ENCODE measurements at places on chromosomes 5 and 9.

DNA sequence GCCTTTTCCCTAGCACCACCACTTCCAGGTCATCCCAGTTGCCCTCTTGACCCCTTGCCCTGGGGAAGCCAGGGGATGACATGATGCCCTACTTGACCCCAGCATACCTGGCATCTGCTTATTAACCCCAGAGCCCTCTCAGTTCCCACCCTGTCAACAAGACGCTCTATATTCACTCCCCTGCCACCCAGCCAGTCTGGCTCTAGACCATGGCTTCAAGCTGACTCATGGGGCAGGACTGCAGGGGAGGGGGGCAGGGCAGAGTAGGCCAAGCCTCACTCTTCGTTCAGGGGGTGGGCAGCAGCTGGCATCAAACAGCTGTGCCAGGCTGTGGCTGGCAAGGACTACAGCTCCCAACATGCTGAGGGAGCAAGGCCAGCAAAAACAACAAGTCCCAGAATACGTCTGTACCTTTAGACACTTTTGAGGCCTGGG is 5.3 kb downstream of the ATOSB start:
- no peak for DNase-seq

DNA sequence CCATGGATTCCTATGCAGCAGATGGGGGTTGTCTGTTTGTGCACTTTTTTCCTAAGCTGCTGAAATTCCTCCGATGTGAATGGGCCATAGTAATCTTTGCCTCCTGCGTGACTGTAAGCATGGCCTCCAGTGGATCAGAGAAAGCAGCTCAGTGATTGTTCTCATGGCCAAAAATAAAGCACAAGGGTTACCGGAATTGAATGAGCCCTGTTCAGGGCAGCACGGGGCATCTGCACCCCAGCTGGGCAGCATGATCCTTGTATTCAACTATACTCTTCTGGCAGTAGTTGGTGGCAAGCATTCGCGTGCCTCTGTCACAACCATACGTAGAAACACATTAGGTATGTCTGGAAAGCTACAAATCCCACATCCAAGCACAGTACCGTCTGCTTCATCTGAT is 193.9 kb downstream of the RORB start:
- no peak for DNase-seq

GRCh38 chr5:90888511-90889324 is 330.1 kb downstream of the ADGRV1 start:
- DNase-seq, result no peak

- no peak for DNase-seq
These were observed 159.3 kb downstream of the DMAC1 start for GRCh38 chr9:7640231-7640630.

DNA sequence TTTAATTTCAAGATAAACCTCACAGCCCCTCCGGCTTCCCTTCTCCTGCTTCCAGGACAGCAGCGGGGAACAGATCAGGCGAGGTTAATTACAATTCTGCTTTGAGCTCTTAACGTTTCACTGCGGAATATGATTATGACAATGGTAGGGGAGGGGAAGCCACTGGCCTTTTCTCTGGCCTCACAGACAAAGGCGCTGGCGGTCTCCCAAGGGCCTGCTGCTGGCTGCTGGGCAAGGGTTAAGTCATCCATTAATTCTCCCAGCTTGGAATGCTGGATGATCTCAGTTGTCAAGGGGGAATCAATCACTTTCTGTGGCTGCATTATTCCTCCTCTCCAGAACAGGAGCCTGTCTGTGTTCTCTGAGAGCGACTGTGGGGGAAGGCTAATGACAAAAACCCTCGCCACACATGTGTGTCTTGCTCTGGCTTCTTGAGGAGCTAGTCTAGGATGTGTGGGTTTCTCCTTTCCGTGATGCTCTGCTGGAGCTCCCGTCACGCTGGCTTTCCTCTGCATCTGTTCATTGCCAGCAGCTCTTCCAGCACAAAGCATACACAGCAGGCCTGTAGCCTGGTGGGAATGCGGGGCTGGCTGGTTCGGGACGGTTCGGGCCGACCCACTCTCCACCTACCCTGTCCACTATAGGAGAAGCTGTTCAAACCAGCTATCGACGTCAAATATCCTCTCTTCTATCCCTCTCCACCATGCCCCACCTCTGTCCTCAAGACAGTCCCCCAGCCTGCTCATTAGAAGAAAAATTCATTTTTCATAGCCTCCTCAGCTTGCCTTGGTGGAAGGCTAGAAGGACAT is 82.8 kb downstream of the DCP2 start:
- DNase-seq, result no peak

GRCh38 chr5:131996210-131997025 is 15.0 kb downstream of the ACSL6 start:
- DNase-seq, result no peak

DNA sequence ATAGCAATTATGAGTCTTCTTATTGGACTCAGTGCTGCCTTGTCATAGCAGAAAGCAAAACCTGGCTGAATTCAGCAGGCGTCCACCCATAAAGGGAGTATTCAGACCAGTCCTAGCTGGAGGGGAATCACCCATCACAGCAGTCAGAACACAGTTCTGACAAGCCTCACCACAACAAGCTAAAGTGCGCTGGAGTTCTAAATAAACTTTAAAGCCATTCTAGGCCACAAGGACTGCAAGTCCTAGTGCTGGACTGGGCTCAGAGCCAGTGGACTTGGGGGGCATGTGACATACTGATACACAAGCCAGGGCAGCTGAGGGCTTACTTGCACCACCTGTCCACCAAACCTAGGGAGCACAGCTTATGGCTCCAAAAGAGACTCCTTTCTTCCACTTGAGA is 115.3 kb upstream of the PCSK5 start:
- no peak for DNase-seq

GRCh38 chr9:138010861-138011260 is 133.3 kb downstream of the CACNA1B start:
- DNase-seq, result no peak
